Activated CD4-positive, alpha-beta T cell treated with anti-CD3 and anti-CD28 coated beads, Interleukin-2, amount 50 U/mL, for 24 hours (primary cell): ENCODE measurements at places on chromosomes 12 and 14.

GRCh38 chr12:64568298-64568697 lies 42.0 kb upstream of the RASSF3 start:
- DNase-seq: no peak

DNA sequence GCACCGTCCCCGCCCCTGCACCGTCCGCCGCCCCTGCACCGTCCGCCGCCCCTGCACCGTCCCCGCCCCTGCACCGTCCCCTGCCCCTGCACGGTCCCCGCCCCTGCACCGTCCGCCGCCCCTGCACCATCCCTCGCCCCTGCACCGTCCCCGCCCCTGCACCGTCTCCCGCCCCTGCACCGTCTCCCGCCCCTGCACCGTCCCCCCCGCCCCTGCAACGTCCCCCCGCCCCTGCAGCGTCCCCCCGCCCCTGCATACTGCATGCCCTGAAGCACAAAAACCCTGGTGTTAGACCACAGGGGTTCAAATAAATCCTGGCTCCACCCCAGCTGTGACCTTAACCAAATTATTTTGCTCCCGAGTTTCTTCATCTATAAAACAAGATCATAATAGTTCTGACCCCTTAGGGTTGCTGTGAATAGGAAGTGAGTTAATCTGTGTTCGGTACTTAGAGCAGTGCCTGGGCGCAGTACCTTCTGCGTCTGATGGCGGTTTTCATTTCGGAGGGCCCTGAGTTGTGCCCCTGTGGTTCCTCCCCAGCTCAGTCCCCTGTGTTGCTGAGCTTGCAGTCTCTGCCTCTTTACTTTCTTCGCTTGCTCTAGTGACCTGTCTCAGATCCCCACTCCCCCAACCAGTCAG lies 38.1 kb downstream of the ESRRB start:
- DNase-seq: no peak

GRCh38 chr12:14273913-14274311 lies 91.6 kb upstream of the ATF7IP start:
- no peak for DNase-seq

- DNase-seq: no peak
Measured at GRCh38 chr12:124629789-124630480, 62.5 kb upstream of the NCOR2 start.

- DNase-seq: no peak
Measured at GRCh38 chr12:105382771-105383622, 52.5 kb downstream of the C12orf75 start.

- no peak for DNase-seq
Measured at GRCh38 chr12:124352839-124353238, 57.9 kb downstream of the RFLNA start.

DNA sequence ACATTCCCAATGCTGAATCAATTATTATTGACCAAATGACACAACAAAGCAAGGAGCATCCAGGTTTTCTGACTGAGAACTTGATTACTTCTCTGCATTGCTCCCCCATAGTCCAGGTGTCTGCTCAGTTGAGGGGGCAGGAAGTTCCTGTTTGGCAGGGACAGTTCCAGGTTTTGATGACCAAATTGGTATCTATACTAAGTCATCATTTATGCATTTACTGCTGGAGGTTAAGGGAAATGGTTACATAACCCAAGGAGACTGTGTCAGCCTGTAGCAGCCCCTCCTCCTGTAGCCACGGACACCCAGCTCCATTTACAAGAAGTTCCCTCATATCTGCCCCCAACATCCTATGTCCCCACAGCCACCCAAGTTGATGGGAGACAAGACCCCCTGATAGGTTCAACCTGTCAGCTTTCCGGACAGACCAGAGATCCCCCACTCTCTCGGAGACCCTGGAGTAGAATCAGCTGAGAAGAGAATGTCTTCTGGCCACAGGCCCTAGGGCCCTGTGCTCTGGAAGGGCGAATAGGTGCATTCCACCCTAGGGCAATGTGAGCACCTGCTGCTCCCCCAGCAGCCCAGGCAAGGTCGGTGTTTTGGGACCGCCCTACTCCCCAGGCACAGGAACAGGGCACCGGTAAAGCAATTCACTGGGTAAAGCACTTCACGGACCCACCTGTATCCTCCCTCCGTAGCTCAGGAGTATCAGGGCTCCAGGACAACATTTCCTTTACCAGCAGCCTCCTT lies 23.6 kb downstream of the IRF2BPL start:
- no peak for DNase-seq
